ENCODE measurements at places on chromosomes 6 and 20.
A peak's percentile ranks its signal among the peaks of the same experiment; 100 is the strongest.

DNA sequence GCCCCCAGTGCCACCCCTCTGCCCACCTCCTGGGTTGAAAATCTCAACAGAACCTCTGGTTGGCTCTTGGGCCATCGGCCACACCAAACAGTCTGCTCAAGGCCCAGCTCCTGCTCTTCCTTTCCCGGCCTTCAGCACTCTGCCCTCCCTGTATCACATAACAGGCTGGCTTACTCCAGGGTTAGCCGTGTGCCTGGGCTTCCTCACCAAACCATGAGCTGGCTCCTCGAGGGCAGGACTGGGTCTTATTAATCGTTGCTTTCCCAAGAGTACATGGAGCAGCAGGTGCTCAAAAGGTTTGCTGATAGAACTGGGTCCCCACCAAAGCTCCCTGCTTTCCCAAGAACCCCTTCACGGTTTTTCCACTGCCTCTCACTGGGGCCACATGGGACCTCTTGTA, 12.7 kb upstream of the FAM83C start:
- DNase-seq: no peak

GRCh38 chr20:9119776-9120175, 50.9 kb downstream of the PLCB4 start:
- no peak for DNase-seq

- no peak for DNase-seq
Measured at GRCh38 chr6:524803-525202, 132.1 kb downstream of the HUS1B start.

- DNase-seq: peak; percentile 29
Measured at GRCh38 chr6:11575408-11576033, 38.0 kb downstream of the TMEM170B start.

DNA sequence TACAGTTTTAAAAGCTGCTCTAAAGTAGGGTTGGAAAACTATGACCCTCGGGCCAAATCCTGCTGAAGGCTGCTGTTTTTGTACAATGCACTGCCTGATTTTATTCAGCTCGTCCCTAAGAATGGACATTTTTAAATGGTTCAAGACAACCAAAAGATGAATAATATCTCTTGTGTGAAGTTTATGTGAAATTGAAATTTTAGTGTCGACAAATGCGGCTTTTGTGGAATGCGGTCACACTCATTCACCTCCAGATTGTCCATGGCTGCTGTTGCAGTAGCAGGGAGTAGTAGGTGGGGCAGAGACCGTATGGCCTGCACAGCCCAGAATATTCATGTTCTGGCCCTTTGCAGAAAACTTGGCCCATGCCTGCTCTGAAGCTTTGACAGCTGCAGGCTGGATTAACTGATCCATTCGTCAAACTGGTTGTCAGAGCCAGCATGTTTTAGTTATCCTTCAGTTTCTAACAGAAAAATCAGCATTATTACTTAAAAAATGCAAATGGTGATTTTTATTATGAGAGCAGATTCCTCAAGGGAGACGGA, 91.6 kb downstream of the PSMG4 start:
- DNase-seq: no peak

- no peak for DNase-seq
Measured at GRCh38 chr20:33733654-33734576, 2.1 kb downstream of the ZNF341 start.

DNA sequence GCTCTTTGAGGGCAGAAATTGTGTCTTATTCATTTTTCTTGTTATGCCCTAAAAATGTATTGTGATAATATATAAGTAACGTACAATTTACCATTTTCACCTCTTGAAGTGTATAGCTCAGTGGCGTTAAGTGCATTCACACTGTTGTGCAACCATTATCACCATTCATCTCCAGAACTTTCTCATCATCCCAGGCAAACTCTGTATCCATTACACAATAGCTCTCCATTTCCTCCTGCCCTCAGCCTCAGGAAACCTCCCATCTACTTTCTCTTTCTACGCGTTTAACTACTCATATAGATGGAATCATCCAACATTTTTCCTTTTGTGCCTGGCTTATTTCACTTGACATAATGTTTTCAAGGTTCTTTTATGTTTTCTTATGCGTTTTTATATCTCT, 184.6 kb downstream of the ESR1 start:
- DNase-seq: no peak

DNA sequence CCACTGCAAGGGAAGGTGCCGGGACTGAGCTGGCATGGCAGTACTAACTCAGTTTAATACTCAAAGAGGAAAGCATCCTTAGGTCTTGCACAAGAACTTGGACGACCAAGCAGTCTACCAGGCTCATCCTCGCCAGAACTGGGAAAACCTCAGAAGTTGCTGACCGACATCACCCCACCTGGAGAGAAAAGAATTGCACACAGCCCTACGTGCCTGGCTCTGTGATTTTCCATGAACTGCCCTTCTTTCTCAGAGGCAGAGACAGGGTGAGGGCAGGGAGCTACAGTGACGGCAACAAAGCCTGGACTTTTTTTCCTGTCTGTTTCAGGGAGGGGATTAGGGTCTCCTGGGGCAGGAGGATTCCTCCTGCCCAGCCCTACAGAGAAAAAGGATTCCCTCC, 8.0 kb downstream of the JAG1 start:
- no peak for DNase-seq

DNA sequence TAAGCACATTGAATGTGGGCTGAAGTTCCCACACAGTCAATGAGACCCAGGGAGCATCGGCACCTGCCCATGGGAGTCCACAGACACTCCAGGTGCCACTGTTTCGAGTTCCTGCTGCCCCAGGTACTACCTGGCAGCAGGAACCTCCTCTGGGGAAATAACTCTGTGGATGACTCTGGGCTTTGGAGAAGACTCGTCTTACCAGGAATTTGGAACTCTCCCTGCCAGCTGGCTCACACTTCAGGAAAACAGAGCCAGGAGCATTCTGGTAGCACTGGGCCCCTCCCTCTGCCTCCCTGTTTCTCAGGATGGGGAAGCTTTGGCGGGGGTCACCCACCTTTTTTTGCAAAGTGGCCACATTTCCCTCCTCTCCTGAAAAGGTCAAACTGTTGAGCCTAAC, 69.5 kb upstream of the MC3R start:
- no peak for DNase-seq

GRCh38 chr6:148818939-148819575, 72.2 kb downstream of the UST start:
- DNase-seq: no peak

GRCh38 chr6:72864236-72864635, 242.4 kb downstream of the KCNQ5 start:
- DNase-seq: no peak

DNA sequence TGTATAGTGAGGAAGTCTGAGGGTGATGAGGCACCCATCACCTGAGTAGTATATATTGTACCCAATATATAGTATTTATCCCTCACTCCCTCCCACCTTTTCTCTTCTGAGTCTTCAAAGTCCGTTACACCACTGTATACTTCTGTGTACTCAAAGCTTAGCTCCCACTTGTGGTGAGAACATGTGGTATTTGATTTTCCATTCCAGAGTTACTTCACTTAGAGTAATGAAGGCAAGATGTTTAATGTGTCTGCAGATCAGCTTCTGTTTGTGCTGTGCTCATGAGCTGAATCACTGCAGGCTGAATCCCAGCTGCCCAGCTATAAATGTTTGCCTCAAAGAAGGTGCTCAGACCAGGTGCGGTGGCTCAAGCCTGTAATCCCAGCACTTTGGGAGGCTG, 139.3 kb upstream of the FOXA2 start:
- DNase-seq: no peak

- DNase-seq: no peak
Measured at GRCh38 chr6:132972254-132972653, 157.9 kb downstream of the RPS12 start.

DNA sequence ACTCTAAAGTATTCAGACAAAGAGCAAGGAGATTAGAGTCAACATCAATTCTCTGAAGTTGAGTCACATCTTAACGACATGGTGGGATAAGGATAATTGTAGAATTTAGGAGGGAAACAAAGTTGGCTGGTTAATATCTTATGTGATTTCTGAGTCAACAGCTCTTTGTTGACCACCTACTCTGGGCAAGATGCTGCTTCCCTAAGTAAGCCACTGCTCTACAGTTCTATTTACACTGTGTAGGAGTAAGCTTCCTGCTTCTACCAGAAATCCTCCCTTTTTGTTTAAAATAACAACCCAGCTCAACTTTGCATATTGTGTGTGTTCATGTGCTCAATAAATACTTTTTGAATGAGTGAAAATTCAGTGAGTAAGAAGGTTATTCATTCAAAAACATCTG, 3.1 kb downstream of the HS3ST5 start:
- no peak for DNase-seq

GRCh38 chr6:42402184-42402583, 49.5 kb downstream of the TRERF1 start:
- DNase-seq: peak; percentile 44

GRCh38 chr6:163489584-163489983, 75.1 kb downstream of the QKI start:
- DNase-seq: no peak

GRCh38 chr6:49772285-49772684, 14.8 kb downstream of the PGK2 start:
- DNase-seq: no peak

DNA sequence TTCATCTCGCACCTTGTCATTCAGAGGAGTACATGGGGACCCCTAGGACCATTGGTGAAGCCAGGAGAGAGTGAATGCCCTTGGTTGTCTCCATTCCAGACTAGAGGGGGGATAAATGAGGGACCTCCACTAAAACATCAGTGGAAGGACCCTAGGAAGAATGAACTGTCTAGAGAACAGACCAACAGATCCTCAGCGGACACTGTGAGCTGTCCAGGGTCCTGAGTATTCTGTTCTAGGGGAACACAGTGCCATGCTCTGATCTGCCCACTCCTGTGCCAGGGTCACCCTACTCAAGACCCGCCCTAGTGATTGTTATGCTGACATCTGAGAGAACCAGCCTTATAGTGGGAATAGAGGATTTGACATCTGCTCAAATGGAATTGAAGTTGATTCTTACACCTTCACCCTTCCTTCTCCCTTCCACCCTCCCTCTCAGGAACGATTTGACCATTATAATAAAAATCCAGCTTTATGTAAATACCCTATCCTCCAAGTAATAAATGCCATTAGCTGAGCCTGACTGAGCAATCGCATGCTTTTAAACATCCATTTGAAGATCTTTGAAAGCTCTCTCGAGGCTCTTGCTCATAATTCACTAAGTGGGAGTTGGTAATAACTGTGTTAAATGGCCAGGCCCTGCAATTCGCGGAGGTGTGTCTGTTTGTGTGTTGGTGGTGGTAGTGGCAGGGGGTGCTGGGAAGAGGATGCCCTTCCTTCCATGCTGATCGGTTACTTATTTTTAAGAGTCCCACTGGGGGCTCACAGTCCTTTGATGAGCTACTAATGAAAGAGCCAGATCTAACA, 43.6 kb upstream of the SLC32A1 start:
- DNase-seq: peak; percentile 19

DNA sequence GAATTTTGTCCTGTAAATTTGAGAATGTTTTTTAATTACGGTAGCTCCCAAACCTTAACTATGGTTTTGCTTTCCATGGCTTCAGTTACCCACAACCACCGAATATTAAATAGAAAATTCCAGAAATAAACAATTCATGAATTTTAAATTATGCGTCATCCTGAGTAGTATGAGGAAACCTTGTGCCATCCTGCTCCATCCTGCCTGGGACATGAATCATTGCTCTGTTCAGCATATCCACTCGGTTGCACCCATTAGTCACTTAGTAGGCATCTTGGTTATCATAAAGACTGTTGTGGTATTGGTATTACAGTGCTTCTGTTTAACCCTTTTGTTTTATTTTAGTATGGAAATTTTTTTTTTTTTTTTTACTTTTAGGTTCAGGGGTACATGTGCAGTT, 39.7 kb downstream of the KCNS1 start:
- no peak for DNase-seq

DNA sequence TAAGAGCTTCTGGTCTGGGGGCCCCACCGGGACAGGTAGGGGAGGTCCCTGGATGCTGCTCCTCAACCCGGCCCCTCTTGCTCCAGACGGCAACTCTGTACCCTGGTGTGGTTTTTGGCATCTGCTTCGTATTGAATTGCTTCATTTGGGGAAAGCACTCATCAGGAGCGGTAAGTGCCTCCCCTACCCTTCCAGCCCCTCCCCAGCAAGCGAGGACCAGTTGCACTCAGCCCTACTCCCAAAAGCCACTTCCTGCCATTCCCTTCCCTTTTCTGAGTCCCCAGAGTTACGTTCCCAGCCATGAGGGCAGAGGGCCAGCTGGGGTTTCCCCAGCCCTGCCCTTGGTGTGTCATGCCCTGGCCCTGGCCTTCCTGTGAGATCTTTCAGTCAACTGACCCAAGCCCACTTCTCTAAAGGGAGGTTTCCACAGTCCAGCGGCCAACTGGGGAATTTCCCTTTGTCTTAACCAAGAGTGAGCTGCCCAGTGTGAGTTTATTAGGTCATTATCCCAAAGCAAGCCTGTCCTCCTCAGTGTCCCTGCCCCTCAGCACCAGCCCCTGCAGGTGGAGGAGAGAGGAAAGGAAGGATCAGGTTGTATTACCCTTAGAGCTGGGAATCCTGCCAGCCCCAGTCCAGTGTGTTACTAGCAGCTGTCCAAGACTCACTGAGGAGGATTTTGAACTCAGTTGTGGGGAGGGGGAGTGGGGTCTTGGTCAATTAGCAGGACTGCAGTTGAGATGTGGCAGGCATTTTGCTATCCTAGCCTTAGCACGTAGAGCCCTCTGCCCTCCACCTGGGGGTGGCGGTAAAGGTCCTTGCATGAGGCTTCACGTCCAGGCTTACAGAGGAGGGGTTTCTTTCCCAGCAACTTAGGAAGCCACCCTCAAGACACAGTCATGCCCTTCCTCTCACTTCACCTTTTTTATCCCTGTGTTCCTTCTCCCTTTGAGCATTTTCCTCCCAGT, 45.8 kb downstream of the TM9SF4 start:
- DNase-seq: no peak

DNA sequence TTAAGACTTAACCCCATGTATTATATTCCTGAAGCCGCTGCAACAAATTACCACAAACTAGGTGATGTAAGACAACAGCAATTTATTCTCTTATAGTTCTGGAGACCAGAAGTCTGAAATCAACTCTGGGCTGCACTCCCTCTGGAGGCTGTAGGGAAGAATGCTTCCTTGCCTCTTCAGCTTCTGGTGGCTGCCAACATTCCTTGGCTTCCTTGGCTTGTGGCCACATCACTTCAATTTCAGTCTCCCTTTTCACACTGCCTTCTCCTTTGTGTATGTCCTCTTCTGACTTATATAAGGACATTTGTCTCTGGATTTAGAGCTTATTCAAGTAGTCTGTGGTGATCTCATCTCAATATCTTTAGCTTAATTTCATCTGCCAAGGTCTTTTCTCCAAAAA, 141.6 kb downstream of the DHX35 start:
- no peak for DNase-seq

GRCh38 chr6:27241443-27241842, 6.1 kb upstream of the PRSS16 start:
- DNase-seq: no peak

GRCh38 chr6:107784669-107785068, 39.4 kb downstream of the SCML4 start:
- no peak for DNase-seq
